ENCODE measurements at places on chromosomes 16 and 17.

DNA sequence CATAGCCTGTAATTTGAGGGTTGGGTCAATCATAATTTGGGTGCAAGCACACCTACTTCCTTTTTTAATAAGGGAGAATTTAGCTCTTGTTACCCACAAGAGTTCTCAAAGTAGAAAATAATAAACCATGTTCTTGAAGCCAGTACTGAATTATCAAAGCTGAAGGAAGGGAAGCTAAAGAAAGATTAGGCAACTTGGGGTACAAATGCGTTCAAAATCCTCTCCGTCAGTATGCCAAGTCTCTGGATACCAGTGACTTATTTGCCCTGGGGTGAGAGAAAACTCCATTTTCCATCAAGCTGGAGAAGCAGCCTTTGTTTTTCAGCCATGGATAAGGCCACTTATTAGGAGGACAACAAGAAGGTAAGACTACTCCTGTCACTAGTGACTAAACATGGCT is 23.5 kb upstream of the DHRS13 start:
- no peak for DNase-seq

- DNase-seq = no peak
Measured at GRCh38 chr16:10805334-10805733, 13.3 kb downstream of the TVP23A start.

DNA sequence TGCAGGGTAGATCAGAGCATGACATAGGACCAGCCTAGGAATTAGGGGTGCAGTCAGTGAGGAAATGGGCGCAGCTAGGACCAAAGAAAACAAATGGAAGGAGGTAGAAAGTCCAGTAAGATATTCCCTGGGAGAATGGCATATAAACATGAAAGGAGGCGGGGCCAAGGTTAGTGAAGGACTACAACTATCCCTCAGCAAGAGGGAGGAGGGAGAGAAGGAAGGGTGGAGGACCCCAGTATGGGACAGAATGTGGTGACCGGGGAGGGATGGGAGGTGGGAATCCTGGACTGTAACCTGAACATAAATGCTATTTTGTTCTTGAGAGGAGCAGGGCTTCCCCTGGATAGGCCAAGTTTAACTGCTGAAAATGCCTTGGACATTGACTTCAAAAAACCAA is 22.8 kb downstream of the ITGB3 start:
- DNase-seq = no peak

GRCh38 chr17:7579834-7580603 is 581 bp downstream of the CD68 start:
- DNase-seq = no peak

GRCh38 chr16:3020247-3020603 is at the start of gene TNFRSF12A:
TNFRSF12A (plus strand) TSS chr16:3020368; CDS start chr16:3020398, 30 bp downstream.
- no peak for DNase-seq

All from NCI-H1417 treated with DMSO at 0.1 percent for 48 hours (cell line).